Adrenal gland (tissue), 19 donors: ENCODE measurements at places on chromosomes 7 and 10. TPM values are rescaled to one million over a fixed set of nuclear protein-coding genes. Genes with fewer than 3 reads are reported as not detected.
A peak's percentile ranks its signal among the peaks of the same experiment; 100 is the strongest.

Gene ADAM12
- 0.16 TPM for polyA plus RNA-seq

DNA sequence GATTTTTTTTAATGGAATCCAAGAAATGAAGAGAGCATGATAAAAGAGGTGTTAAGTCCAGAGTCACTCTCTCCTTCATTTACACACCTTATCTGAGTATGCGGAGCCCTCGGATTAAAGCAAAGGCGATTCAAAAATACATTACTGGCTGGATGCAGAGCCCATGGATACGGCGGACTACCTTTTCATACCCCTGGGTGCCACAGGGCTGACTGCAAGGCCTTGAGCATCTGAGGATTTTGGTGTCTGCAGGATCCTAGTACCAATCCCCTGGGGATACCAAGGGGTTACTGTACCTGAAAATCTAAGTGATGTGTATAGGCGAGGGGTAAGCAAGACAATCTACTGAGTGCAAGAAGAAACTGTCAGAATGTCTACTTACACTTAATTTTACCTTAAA, 20.5 kb downstream of the PIP4K2A start:
- no peak for DNase-seq

Gene PSD
- polyA plus RNA-seq: 10.4 TPM

Gene LRMDA
- 79.7 TPM for polyA plus RNA-seq

Gene MEIG1
- polyA plus RNA-seq: 0.97 TPM

GRCh38 chr10:92010047-92010735, 86.6 kb downstream of the BTAF1 start:
- DNase-seq: no peak

DNA sequence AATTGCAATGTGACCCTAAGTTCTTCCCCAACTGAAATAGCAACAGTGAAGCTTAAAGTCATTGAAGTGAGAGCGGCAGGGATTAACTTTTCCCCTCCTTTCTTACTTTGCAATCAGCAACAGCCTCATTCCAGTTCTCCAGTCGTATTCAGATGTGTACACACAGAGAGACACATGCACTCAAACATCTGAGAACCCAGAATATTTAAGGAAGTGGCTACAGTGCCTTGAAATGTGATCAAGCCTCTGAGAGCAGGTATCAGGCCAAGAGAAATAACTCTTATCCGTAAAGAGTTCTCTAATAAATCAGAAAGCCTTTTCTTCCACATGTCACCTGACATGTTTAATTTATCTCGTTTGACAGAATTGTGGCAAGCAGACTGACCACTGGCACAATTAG, 388.9 kb upstream of the NPVF start:
- DNase-seq: no peak

- no peak for DNase-seq
These were observed 335.4 kb upstream of the MEOX2 start for GRCh38 chr7:16021851-16022250.

Gene ZC3HAV1L
- 3.4 TPM for polyA plus RNA-seq

- peak; percentile 45 for DNase-seq
These were observed 82.6 kb downstream of the PTPRE start for GRCh38 chr10:127989481-127990012.

- DNase-seq: no peak
These were observed 254.1 kb upstream of the PFKP start for GRCh38 chr10:2813286-2813685.

DNA sequence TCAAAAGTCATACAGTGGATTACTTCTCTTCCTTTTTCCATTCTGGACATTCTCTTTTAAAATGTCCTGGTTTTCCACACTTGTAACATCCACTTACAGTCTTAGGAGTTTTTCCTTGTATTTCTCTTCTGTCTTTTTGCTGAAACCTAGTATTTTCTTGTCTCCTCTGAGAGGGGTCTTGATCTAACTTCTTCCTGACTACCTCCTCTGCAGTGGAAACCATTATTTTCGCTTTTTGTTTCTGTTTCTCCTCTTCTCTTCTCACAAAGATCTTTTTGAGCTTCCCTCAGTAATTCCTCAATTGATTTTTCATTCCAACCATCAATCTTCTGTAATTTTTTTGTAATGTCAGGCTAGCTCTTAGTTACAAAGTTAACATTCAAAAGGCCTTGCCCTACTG, 23.7 kb upstream of the ELOVL3 start:
- no peak for DNase-seq

GRCh38 chr10:132410779-132411532, 14.0 kb downstream of the PWWP2B start:
- no peak for DNase-seq

DNA sequence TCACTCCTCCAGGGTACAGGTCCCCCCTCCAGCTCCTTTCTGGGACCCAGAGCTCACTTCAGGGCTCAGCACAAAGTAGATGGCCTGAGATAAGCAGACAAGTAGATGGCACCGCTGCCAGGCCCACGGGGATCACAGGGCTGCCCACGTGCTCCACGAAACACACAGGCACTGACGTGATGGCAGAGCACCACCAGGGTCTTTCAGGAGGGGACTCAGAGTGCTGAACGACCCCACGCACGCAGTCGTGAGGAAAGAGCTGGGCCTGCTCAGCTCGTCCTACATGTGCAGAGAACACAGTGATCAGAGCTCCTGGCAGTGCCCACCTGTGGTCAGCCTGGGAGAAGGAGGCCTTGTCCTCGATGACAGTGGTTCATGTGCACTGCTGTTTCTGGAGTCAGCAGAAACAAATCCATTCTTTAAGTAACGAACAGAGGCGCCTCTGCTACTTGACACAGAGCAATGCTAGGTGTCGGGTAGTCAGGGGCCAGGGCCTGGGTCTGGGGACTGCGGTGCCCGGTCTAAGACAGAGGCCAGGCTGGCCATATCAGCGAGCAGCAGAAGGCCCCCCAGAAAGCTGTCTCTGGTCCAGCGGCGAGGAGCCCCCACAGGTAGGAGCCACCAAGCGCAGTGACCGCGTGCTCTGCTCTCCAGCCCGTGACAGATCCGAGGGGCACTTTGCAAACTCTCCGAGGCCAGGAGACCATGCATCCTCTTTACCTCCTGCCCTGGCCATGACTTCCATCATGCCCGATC, 129.8 kb upstream of the FAM20C start:
- DNase-seq: no peak

GRCh38 chr10:80207768-80208370, 2.5 kb upstream of the ANXA11 start:
- no peak for DNase-seq

DNA sequence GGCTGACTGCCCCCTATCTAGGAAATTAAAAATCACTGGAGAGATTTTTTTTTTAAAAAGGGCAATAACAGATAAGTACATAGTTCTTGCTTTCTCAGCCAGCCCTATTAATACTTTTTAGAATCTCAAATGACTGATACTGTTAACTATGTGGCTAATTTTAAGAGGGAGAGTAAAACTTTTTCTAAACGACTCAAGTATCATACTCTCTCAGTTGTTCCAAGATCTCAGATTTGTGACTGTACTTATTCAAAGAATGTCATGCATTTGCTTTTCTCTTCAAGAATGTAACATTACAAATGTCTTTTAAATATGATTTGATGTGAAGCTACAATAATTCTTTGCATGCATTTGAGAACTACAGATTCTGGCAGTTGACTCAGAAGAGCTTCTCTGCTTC, 55.4 kb upstream of the RAB11FIP2 start:
- DNase-seq: no peak

- peak; percentile 33 for DNase-seq
These were observed 124.0 kb upstream of the PTPN20 start for GRCh38 chr10:46787321-46787615.

Gene DLG5
- 39.6 TPM for polyA plus RNA-seq

Gene SCART1
- 0.42 TPM for polyA plus RNA-seq

GRCh38 chr10:3907514-3907913, 122.5 kb upstream of the KLF6 start:
- DNase-seq: no peak

GRCh38 chr10:79189181-79189580, 120.4 kb downstream of the ZMIZ1 start:
- DNase-seq: no peak

Gene NXPH1
- polyA plus RNA-seq: 21.2 TPM

Gene CLDN3
- polyA plus RNA-seq: 0.40 TPM

DNA sequence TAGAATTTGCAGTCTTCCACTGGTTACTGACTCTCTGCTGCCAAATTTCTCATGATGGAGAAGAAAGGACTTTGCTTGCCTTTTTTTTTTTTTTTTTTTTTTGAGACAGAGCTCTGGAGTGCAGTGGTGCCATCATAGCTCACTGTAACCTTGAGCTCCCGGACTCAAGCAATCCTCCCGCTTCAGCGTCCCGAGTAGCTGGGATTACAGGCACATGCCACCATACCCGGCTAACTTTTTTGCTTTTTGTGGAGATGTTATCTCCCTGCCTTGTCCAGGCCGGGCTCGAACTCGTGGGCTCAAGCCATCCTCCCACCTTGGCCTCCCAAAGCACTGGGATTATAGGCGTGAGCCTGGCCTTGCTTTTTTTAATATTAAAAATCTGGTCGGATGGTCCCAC, 6.2 kb downstream of the INSIG1 start:
- DNase-seq: peak; percentile 50

Gene MLLT10
- polyA plus RNA-seq: 30.2 TPM

Gene UCMA
- not detected for polyA plus RNA-seq

DNA sequence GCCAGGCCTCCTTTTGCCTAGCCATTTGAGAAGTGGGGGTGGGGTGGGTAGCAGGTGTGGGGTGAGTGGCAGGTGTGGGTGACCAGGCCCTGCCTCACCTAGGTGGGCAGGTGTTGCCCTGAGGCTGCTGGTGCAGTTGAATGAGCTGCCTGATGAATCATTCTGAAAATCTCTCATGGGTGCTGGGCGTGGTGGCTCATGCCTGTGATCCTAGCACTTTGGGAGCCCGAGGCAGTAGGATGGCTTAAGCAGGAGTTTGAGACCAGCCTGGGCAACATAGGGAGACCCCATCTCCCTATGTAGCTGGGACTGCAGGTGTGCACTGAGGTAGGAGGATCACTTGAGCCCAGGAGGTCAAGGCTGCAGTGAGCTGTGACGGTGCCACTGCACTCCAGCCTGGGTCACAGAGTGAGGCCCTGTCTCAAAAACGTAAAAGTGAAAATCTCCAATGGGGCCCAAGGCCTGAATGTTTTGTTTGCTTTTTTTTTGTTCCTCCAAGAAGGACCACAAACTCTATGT, 17.7 kb downstream of the TSPAN14 start:
- DNase-seq: no peak

- DNase-seq: no peak
These were observed 123.3 kb downstream of the ZMIZ1 start for GRCh38 chr10:79191951-79192676.

Gene ST7
- polyA plus RNA-seq: 19.5 TPM

GRCh38 chr10:74612195-74612594, 214.2 kb upstream of the KAT6B start:
- no peak for DNase-seq

DNA sequence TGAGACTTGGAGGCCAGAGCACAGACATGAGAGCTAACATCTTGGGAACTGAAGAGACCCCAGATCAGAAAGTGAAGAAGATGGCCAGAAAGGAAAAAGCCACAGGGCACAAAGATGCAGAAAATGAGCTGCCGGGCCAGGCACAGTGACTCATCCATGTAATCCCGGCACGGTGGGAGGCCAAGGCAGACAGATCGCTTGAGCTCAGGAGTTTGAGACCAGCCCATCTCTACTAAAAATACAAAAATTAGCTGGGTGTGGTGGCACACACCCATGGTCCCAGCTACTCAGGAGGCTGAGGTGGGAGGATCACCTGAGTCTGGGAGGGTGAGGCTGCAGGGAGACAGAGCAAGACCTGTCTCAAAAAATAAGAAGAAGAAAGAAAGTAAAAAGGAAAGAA, 81.4 kb upstream of the MGMT start:
- no peak for DNase-seq

DNA sequence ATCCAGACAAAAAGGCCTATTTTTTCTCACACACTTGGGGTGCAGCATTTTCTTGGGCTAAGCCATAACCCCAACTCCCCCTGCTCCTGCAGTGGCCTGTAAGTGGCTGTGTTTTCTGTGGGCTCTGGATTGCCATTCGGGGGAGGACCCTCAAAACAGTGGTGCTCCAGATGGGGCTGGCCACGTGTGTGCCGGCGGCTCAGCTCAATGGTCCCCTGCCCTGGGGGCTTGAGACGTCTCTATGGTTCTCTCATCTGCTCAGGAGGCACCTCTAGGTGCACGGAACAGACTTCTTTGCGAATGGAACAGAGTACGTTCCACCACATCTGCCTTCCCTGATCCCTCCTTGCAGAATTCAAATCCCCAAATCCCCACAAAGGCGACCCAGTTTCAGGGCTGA, 250.0 kb upstream of the SHH start:
- DNase-seq: no peak

Gene ARHGAP22
- 11.6 TPM for polyA plus RNA-seq

Gene SPDYE11
- not detected for polyA plus RNA-seq

DNA sequence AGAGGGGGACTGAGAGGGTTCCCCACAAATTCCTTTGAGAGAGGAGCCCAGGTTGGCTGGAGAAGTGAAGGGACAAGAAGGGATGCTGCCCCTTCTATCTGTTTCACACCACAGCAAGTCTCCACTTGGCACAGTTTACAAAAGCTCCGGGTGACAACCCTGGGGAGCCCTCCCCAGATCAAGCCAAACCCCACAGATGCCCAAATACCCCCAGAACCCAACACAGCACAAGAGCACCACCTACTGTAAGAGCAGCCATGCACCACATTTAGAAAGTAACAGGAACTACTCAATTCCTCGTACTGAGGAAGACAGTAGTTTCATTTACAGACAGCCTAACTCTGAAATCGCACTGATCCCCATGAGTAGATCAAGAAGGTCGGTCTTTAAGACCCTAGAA, 67.8 kb upstream of the ATP6V0A4 start:
- DNase-seq: no peak

Gene PDK4
- 79.4 TPM for polyA plus RNA-seq

- no peak for DNase-seq
These were observed 70.4 kb upstream of the VIPR2 start for GRCh38 chr7:159215076-159215475.

GRCh38 chr10:1128649-1129048, 72.5 kb downstream of the WDR37 start:
- DNase-seq: no peak

- DNase-seq: peak; percentile 7
These were observed 32.0 kb downstream of the ADAP1 start for GRCh38 chr7:922334-923107.

Gene UTF1
- polyA plus RNA-seq: 0.24 TPM

Gene GNG11
- polyA plus RNA-seq: 39.0 TPM

GRCh38 chr10:91162050-91162494, 58.4 kb upstream of the PCGF5 start:
- peak; percentile 76 for DNase-seq
